Cerebellar nuclear complex (tissue), 1 donor: ENCODE measurements at places on chromosomes 5 and 9.

GRCh38 chr5:157548513-157549282 is 26.9 kb downstream of the ADAM19 start:
- DNase-seq, result no peak

- DNase-seq, result no peak
Measured at GRCh38 chr5:65186646-65187227, 295.0 kb downstream of the ADAMTS6 start.

DNA sequence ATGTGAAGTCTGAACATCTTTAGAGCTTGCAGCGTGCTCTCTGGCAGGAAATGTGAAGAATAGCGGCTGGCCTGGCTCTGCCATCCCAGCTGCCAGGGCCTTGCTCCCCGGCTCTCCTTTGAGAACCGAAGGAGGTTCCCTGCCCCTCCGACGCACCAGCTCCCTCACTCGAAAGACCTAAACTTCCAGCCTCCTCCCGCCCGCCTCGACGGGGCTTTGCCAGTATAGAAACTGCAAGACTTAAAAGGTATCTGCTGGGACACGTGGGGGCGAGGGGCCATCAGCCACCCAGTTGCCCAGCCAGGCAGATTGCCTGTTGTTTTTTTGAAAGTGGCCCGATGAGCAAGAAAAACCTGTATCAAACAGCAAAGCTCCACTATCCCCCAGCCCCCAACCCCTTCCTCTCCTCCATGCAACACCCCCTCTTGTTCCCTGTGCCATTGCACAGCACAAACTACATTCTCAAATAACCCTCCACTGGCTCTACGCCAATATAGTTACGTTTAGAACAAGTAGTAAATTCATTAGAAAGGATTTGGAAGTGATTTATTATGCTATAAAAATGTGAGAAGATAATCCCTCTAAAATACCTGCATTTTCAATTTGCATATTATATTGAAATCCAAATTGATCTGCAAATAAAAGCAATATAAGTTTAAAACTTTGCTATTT is 331.9 kb downstream of the MED10 start:
- no peak for DNase-seq

- no peak for DNase-seq
Measured at GRCh38 chr9:127307802-127308201, 43.2 kb downstream of the GARNL3 start.

DNA sequence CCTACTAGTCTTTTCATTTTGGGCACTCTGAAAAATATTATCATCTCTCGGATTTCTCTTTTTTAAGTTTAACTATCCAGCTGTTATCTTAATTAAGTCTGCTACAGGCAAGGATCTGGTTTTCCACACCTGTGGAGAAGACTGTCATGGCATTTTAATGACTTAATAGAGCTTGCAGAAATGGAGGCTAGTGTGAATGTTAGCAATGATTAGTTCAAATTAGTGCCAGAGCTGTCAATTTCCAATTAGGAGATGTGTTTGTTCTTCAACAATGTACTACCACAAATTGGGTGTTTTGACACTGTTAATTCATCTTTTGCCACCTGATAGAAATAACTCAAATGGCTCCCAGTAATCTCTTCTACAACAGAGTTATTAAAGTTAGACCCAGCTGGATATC is 2023.0 kb upstream of the CDH9 start:
- no peak for DNase-seq

DNA sequence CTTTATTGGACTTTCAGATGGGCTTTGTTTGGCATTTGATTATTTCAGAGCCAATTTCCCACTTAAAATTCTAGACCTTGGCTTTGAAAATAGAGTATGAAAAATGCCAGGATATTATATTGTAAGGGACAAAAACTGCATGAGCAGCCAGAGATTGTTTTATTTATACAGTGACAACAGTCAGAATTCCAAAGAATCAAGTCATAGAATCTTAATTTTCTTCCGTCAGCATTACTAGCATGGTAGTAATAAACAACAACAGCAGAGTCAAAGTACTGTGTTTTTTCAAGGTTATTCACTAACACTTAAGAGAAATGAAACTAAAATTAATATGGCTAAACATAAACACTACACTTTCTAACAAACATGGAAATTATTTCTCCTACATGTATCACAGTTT is 52.2 kb downstream of the MLLT3 start:
- DNase-seq, result no peak

- DNase-seq, result no peak
Measured at GRCh38 chr9:87211669-87212068, 264.4 kb upstream of the GAS1 start.

- DNase-seq, result no peak
Measured at GRCh38 chr9:78074385-78075291, 43.0 kb upstream of the GNAQ start.

DNA sequence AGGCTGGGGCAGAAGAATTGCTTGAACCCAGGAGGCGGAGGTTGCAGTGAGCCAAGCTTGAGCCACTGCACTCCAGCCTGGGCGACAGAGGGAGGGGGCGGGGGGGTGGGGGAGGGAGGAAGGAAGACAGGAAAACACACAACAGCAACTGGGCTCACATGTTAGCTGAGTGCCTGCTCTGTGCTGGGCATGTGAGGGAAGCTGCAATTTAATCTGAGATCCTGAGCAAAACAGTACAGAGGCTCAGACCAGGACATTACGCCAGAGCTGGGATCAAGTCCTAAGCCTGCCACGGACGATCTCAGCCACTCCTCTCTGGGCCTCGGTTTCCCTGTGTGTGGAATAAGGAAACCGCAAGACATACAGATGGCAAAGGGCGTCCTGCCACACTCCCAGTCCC is 119.1 kb downstream of the VAV2 start:
- no peak for DNase-seq

GRCh38 chr9:16125629-16126028 is 572.8 kb downstream of the CCDC171 start:
- no peak for DNase-seq

- DNase-seq, result no peak
Measured at GRCh38 chr9:71590362-71590761, 178.0 kb downstream of the CEMIP2 start.

DNA sequence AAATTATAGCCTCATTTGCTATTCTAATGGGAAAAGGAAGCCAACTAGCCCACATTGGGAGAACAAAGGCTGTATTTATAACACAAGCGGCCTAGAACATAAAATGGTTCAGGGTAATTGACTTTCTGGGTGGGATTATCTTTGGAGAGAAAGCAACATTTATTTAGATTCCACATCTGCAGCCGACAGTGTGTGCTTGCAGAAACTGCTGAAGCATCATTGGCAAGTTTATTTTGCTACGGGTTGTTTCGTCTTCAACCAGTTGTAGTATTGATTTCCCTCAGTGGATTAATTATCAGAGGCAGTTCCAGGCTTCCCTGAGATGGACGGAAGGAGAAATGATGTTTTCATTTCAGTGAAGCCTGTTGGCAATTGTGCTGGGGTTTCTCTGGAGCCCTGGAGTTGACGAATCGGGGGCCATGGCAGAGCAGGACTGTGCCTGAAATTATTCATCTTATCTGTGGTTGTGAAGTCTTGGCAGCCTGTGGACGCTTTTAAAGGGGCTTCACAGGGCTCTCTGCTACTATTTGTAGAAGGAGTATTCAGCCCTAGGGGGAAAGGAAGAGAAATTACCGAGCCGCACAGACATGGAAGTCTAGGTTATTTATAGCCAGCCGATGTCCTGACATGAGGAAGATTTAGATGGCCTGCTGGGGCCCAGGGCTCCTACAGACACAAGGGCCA is 290.6 kb upstream of the IRX4 start:
- DNase-seq, result no peak

DNA sequence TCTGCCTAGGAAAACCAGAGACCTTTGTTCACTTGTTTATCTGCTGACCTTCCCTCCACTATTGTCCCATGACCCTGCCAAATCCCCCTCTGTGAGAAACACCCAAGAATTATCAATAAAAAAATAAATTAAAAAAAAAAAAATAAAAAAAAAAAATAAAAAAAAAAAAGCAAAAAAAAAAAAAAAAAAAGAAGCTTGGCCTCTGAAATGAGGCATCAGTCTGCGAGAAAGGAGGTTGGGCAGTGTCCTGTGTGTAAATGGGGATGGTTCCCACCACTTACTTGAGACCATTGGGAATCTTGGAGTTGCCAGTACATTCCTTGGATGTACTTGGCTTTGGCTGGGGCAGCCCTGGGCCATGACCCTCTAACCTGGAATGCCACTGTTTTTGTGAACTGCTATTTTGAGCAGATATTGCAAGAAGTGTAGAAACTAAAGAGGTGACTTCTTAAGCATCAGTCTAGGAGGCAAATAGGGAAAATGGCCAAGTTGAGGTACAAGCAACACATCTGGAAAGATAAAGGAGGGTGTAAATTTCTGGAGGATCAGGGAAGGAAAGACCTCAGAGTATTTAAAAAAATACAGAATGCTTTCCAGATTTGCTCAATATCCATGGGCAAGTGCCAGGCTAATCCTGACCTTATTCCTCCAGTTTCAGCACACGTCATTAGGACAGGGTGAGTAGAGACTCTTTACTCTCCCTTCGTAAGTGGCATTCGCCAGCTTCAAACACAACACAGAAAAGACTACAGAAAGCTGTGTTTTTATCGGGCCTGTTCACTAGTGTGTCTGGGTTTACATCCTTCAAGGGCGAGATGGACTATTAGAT is 58.1 kb downstream of the HSPA4 start:
- DNase-seq, result no peak

- DNase-seq, result no peak
Measured at GRCh38 chr9:99579964-99580363, 241.7 kb upstream of the NR4A3 start.

DNA sequence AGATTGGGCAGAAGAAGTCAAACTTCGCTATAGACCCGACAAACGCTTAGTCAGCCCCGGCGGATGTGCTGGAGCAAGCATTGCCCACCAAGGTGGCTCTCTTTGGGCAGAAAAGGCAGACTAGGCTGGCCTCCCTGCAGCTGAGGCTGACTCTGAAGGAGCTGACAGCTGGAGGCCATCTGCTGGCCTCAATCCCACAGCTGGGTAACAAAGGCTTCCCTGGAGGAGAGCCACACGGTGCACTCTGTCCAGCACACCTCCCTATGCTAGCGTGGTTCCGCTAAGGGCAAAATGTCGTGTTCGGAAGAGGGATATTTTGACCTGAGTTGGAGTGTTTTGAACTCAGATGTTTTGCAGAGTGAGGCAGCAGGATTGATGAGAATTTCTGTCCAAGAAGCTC is 103.5 kb upstream of the PTCH1 start:
- no peak for DNase-seq

GRCh38 chr9:68800836-68801235 is 95.8 kb downstream of the PIP5K1B start:
- DNase-seq, result no peak

GRCh38 chr5:90921418-90921973 is 362.9 kb downstream of the ADGRV1 start:
- DNase-seq, result no peak

DNA sequence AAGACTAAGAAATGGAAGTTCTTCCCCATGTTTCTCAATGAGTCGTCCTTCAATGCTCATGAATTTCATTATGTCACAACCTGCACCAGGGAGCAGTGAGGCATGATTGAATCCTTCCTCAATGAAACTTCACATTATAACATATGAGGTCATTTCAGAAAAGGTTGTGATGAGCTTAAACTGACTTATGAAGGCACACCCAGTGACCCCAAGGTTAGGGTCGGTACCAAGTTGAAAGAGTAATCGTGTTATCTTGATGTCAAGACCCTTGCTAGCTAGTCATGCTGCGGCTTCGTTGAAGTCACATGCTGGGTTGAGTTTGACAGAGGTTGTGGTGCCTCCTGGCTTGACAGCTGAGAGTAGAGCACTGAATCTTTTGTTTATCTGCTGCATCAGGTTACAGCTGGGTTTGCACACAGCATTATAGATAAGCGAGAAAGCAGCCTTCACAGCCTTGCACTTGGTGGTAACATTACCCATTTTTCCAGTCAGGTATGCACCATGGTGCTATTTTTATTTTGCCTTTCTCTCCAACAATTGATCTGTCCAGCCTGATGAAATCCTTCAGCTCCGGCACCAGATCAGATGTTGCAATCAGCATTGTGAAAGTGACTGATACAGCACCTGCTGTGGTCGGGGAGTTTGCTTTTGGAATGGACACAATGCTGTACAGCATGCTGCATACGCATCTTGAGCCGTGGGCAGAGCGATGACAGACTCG is 133.2 kb downstream of the ERCC6L2 start:
- no peak for DNase-seq

DNA sequence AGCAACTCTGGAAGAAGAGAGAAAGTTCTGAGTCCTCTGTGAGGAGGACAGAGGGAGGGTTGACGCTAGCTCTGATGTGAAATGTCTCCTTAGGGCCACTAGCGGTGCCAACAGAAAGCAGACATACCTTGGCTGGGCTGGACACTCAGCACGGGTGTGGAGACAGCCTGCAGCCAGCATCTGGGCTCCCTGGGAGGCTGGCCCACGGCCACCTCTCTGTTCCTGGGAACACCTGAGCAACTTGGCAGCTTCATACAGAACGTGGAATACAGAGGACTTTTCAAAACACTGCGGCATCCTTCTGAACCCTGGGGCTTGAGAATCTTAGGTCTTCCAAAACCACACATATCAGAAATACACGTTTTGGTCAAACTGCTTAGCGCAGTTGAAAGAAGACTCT is 269.1 kb downstream of the FSTL4 start:
- DNase-seq, result no peak

DNA sequence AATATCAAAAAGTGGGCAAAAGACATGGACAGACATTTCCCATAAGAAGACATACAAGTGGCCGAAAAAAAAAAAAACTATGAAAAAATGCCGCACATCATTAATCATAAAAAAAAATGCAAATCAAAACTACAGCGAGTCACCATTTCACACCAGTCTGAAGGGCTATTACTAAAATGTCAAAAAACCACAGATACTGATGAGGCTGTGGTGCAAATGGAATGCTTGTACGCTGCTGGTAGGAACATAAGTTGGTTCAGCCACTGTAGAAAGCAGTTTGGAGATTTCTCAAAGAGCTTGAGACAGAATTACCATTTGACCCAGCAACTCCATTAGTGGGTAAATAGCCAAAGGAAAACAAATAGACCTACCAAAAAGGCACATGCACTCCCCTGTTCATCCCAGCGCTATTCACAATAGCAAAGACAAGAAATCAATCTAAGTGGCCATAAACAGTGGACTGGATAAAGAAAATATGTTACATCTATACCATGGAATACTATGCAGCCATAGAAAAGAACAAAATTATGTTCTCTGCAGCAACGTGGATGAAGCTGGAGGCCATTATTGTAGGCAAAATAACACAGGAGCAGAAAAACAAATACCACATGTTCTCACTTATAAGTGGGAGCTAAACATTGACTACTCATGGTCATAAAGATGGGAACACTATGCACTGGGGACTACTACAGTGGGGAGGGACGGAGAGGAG is 110.6 kb upstream of the BOD1 start:
- no peak for DNase-seq

DNA sequence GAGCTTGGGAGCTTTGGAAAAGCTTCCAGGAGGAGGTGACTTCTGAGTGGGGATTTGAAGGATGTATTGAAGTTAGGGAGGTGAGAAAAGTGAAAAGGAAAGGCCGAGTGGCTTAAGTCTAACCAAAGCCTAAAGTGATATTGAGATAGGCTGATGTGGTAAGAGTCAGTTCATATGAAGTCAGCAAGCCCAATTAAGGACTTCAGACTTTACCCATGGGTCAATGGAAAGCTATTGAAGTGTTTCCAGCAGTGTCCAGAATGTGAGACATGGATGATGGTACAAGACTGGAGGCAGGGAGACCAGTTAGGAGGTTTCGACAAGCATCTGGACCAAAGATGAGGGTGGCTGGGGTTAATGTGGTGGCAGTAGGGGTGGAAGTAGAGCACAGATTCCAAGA is 134.3 kb upstream of the WWC1 start:
- DNase-seq, result no peak
